A375 (cell line): ENCODE measurements at places on chromosomes 6 and 20. TPM values are rescaled to one million over a fixed set of nuclear protein-coding genes. Genes with fewer than 3 reads are reported as not detected.

The PLN gene
- total RNA-seq = 0.08 and 0.29 TPM in 2 replicates

The LRRN4 gene
- 0.05 TPM in 1 of 2 replicates, not detected in the other for total RNA-seq

The EBF4 gene
- total RNA-seq = 0.19 and 0.37 TPM in 2 replicates

The FITM2 gene
- total RNA-seq = 7.8 and 9.3 TPM in 2 replicates

The PACSIN1 gene
- total RNA-seq = 0.04 and 0.05 TPM in 2 replicates

The CDKN1A gene
- total RNA-seq = 85.1 and 95.9 TPM in 2 replicates

The DEFB125 gene
- total RNA-seq = not detected in 2 replicates

The CTAGE9 gene
- not detected in 2 replicates for total RNA-seq

The ZMYND8 gene
- total RNA-seq = 58.2 and 60.7 TPM in 2 replicates

The ENPP1 gene
- total RNA-seq = 1.4 and 1.8 TPM in 2 replicates

The DCDC2 gene
- total RNA-seq = 0.04 TPM in 1 of 2 replicates, not detected in the other

The BPIFB1 gene
- 0.24 and 0.30 TPM in 2 replicates for total RNA-seq

The PSORS1C1 gene
- 1.1 and 8.5 TPM in 2 replicates for total RNA-seq
